Epithelial cell of esophagus (primary cell): ENCODE measurements at places on chromosomes 2 and 18.

DNA sequence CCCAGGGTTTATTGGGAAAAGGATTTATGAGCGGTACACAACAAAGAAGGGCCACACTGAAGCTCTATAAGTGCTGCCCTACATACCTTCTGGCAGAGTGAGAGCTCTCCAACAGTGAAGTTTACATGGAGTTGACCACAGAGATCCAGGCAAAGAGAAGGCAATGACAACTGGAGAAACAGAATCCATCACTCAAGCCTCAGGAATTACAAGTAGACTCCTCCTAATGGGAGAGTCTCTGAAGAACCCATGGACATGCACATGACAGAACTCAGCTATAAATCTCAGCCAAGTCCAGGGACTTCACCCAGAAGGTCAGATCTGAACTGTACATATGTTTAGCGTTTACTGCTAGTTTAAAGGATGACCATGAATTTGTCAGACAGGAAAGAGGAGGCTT, 164.7 kb downstream of the DNAH7 start:
- DNase-seq, result no peak

DNA sequence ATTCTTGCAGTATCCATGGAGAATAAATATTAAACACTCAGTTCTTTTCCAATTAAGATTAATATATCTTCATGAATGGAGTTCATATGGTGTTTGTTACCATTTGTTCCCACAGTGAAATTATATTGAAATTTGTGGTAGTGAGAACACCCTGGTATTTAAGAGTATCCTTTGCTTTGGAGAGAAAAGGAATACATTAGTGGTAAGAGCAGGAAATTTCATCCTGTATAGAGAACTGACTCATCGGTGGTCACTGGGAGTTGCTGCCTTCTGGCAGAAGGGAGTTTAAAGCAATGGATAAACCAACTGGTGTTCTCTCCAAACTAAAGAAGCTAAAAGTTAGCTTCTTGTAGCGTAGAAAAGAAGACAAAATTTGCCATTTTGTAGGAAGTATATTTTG, 107.3 kb downstream of the MYO1B start:
- DNase-seq, result peak; percentile 52

DNA sequence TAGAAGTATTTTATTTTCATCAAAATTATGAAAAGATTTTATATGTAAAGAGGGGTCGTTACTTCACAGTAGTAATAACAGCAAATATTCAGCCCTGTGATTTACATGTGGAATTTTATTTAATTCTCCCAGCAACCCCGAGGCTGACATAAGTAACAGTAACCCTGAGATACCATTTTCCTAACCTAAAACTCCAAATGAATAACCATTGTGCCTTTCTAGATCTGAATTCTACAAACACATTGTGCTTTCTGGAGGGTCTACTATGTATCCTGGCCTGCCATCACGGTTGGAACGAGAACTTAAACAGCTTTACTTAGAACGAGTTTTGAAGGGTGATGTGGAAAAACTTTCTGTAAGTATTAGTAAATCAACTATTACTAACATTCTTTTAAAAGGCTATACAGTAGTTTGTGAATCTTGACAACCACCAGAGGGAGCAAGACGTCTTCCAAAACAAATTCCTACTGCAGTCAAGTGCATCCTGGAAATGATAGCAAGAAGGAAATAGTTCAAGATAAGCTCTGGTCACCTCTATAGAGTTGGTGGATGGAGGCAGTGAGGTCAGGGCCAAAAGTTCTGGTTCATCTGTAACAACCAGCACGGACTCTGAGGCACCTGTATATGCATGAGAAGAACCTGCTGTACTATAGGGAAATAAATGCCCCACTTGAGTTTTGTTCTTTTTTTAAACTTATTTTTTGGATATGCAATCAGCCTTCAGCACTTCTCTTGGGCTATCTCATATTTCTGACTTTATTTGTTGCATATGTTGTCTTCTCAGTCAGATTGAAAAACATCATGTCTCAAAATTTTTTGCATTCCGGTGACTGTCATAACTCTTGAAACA, 37.4 kb downstream of the ACTR2 start:
- peak; percentile 83 for DNase-seq

GRCh38 chr2:231710799-231711676, 2.7 kb downstream of the PTMA start:
- DNase-seq, result no peak

- DNase-seq, result peak; percentile 22
Observed at GRCh38 chr2:113895301-113895700, 5.4 kb downstream of the ACTR3 start.

DNA sequence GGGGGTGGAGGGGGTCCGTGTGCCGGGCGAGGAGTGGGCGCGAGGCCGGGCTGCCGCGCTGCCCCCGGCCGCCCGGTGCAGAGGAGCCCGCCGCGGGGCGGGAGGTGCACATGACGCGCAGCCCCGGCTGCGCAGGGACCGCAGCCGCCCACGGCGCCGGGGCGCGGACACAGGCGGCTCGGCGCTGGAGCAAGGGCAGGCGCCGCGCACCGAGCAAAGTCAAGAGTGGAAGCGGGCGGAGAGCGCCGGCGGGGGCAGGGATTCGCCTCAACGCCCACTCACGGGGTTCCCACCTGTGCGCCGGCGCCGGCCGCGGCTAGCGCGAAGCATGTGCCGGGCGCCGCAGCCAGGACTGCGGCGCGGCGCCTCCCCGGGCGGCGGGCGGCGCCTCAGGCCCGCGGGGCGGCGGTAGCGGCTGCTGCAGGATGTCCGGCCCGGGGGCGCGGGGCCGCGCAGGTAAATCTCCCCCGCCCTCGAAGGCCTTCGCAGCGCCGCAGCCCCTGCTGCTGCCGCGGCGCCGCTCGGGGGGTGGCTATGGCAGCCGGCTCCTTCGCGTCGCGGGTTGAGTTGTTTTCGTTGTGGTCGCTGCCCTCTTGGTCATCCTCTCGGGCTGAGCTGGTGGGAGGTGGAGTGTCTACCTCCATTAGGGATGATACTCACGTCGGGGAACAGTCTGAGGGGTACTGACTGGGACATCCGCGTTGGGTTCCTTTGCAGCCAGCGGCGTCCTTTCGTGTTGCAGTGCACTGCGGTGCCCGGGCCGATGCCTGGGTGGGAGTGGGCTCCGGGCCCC, 216.3 kb upstream of the DTNA start:
- DNase-seq, result peak; percentile 34

DNA sequence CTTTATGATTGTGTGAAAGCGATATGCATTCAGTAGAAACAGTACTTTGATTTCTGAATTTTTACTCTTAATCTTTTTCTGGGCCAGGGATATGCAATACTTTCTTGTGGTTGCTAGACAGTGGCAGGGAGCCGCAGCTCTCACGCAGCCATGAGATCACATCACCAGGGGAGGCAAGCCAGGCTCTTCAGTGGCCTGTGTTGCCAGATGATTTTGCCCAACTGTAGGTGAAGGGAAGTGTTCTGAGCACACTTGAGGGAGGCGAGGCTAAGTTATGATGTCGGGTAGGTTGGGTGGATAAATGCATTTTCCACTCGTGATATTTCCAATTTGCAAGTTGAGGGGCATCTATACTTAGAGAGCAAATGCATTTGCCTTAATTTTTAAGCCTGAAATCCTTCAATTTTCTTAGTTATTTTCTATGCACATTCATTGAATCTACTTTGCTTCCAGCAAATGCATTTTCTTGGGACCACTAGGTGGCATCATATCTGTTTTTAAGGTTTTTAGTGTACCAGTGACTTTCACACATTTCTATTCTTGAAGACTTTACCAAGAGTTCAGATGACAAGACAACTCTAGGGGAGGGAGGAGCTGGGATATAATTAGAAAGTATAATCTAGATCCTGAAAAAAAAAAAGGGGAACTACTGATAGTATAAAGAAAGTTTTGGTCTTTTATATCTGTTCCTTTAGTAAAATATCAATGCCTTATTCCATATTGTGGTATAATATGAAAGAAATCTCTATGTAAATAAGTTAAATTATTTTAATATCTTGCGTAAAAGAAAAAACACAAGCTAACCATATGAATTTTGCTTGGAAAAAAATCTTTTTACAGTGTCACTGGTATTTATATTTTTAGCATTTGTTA, 643.3 kb downstream of the SOCS6 start:
- peak; percentile 29 for DNase-seq

- DNase-seq, result no peak
Observed at GRCh38 chr2:37669446-37669845, 2.0 kb downstream of the CDC42EP3 start.

- DNase-seq, result no peak
Observed at GRCh38 chr2:102060047-102060446, 68.3 kb downstream of the IL1R2 start.

DNA sequence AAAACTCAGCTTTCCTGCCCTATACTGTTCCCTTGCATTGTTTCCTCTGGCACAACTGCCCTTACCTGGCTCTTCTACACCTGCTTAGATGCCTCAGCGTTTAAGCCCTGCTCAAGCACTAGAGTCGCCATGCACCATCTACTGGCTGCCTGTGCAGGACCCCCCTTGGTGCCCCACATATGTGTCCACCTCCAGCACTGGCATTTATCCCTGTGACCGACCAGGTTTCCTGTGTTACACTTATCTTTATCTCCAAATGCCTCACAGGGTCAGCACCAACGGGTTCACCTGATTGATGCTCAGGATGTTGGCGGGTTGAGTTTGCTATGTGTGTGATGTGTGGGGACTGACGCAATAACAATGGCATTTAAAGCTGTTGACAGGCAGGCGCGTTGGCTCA, 177.5 kb downstream of the TMEM18 start:
- DNase-seq, result no peak

GRCh38 chr2:16325976-16326510, 339.6 kb downstream of the CYRIA start:
- DNase-seq, result no peak

GRCh38 chr2:74739129-74739528, 85.1 kb downstream of the SEMA4F start:
- no peak for DNase-seq

- DNase-seq, result peak; percentile 70
Observed at GRCh38 chr2:173134703-173135102, 59.1 kb downstream of the MAP3K20 start.

- no peak for DNase-seq
Observed at GRCh38 chr2:28357948-28358667, 34.5 kb upstream of the FOSL2 start.

DNA sequence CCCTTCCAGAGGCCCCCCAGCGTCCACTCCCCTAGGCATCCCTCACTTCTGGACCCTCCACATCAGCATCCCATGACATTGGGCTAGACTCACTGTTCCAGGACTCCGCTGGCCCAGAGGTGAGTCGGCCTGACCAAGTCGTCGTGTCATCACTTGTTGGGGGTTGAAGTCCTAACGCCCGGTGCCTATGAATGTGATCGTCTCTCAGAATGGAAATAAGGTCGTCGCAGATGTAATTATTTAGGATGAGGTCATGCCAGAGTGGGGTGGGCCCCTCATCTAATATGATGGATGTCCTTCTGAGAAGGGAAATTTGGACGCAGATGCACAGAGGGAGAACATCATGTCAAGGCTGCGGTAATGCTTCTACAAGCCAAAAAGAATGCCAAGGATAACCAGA, 142.7 kb downstream of the AGAP1 start:
- DNase-seq, result no peak

GRCh38 chr2:205805136-205805535, 122.8 kb downstream of the NRP2 start:
- no peak for DNase-seq

DNA sequence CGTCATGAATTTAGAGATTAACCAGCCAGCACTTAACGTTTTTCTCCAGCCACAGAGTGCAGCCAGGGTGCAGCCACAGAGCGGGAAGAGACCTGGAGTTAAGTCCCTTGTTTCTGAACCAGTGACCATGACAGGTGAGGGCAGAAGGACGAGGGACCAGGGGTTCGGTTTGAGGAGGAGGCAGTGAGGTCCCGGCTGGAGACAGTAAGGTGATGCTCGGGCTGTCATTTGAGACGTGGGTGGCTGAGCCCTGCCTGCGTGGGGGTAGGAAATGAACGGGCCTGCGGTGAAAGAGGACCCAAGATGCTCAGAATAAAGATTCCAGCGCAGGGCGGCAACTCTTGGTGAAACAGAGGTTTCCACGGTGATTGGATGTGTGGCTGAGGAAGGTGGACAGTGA, 205.9 kb downstream of the SNTG2 start:
- no peak for DNase-seq

DNA sequence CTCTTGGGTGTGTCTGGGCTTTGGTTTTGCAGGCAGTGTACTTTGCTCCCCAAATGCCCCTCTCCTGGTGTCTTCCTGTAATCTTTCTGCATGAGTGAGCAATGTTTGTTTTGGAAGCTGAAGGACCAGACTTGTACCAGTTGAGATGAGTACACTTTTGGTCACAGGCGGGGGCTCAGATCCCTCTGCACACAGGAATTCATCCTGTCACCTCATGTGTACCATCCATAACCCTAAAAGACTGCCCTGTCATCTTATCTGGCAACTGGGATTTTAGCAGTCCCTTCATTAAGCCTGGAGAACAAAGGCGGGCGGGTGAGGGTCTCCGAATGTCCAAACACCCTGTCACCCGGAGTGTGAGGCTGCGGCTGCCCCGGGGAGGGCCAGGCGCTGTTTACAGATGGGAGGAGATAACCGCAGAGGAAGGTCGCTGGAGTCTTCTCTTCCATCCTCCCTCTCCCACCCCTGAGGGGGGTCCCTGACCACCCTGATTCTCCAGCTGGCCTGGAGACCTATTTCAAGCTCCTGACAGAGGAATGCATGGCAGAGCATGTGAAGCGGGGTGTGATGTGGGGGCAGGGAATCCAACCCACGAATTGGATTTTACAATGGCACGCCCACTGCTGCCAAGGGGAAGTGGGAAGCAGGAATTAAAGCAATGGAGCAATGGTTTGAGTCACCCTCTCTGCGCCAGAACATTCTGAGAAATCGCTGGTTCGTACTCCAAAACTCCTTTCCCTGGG, 158.2 kb upstream of the MYCN start:
- peak; percentile 4 for DNase-seq
